Left ventricle myocardium inferior (tissue), 1 donor: ENCODE measurements at places on chromosomes 4 and X.

- DNase-seq = no peak
These were observed 32.8 kb upstream of the MAGEA4 start for GRCh38 chrX:151879856-151880255.

DNA sequence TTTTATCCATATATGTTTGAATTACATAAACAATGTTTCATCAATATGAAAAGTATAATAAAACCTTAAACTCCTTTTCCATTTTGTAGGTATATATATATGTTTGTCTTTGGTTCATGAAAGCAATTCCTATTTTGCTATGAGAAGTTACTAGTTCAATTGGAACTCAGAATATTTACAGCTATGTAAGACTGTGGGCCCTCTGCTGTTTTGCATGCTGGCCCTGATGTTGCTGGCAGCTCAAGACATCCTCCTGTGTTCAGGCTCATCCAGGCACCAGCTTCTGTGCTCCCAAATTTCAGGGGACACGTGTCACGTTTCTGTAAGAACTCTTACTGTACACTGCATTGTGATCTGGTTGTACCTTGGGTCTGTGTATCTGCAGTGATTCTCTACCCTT is 38.7 kb upstream of the OTUD4 start:
- no peak for DNase-seq

- no peak for DNase-seq
These were observed 487.6 kb downstream of the GRXCR1 start for GRCh38 chr4:43380093-43380492.

- DNase-seq = no peak
These were observed 321.7 kb downstream of the DHX15 start for GRCh38 chr4:24262616-24263015.

GRCh38 chrX:120617996-120618630 is 11.7 kb downstream of the C1GALT1C1 start:
- DNase-seq = no peak

- no peak for DNase-seq
These were observed 39.4 kb upstream of the AFAP1 start for GRCh38 chr4:7978907-7979651.

- no peak for DNase-seq
These were observed 1583.3 kb downstream of the STIM2 start for GRCh38 chr4:28443801-28444412.

DNA sequence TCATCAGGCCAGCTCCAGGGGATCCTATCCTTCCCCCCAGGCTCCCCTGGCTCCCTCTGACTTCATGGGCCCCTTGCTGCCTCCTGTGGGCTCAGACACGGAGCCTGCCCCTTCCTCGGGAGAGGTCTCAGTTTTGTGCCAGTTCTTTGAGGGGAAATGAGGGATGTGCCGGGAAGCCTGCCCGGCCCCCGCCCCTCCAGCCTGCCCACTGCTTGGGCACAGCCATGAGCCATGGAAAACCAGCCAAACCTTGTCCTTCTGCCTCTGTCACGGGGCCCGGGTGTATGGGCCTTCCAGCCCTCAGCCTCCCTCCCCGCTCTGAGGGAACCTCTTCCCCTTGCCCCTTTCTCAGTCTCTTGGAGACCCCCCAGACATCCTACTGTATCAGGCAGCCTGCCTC is 6.8 kb downstream of the BGN start:
- no peak for DNase-seq

- peak; percentile 68 for DNase-seq
These were observed 169.0 kb upstream of the BCOR start for GRCh38 chrX:40266490-40267333.

DNA sequence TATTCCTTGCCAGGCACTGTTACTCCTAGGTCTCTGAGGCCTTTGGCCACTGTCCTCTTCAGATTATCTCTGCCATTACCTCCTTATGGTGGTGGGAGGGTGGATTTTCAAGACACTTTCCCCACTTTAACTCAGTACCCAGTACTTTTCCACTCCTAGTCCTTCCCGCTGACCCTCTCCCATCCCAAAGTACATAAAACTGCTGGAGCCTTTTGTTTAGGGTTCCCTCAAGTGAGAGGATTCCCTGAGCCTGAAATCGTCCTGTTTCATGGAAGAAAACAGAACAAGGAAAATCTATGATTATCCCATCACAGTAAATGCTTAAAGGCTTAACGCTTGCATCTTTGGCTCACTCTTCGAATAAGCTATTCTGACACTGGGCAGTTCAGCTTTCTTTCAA is 1742.5 kb upstream of the ADGRL3 start:
- DNase-seq = no peak

DNA sequence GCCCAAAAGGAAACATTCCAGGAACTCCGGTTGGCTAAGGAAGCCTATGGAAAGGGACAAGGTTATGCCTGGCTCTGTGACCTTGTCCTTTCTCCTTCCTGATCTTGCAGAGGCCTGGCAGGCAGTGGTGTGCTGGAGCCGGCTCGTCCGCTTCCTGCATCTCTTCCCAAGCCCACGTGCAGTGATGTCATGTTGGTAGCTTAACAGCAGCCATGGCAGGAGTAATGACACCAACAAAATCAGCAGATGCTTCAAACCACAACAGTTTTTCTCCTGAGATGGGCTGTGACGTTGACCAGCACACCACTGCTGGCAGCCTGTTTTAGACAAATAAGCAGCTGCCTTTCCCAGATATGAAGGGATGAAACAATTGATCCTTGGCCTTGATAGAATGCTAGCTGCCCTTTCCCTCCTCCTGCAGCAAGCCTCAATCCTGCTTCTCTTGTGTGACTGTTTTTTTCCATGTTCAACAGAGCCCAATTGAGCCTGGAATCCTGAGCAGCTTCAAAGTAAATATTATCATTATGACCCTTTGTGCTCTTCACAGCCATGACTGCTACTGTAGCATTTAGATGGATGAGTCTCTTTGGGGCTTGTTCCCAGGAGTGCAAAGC is 23.4 kb downstream of the SEPTIN6 start:
- no peak for DNase-seq

- DNase-seq = no peak
These were observed 21.2 kb downstream of the AFF1 start for GRCh38 chr4:86955888-86956451.

- DNase-seq = no peak
These were observed 8.9 kb upstream of the CCNG2 start for GRCh38 chr4:77148078-77148477.

- DNase-seq = peak; percentile 42
These were observed at the start of gene TCEAL9 for GRCh38 chrX:103356130-103356798. TCEAL9 (plus strand) TSS chrX:103356506; CDS start chrX:103357685, 1,179 bp downstream.

GRCh38 chr4:113050371-113050755 is 910 bp downstream of the ANK2 start:
- no peak for DNase-seq

GRCh38 chrX:26672571-26672970 is 456.6 kb downstream of the MAGEB5 start:
- DNase-seq = no peak

GRCh38 chr4:154506253-154506652 is 14.7 kb upstream of the DCHS2 start:
- DNase-seq = no peak

DNA sequence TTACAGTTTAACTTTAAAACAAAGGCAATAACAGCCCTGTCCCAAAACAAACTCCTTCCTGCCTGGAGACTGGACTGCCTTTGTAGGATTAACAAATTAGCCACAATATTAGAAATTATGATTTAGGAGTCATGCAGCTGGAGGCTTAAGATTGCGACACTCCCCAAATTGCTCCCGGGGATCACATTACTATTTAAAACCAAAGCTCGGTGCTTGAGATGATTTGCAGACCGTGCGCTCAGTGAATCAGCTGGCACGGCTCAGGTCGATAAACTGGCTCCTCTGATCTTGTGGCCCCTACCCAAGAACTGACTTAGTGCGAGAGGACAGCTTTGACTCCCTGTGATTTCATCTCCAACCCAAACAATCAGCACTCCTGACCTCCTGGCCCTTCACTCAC is 829.3 kb downstream of the NLGN4X start:
- no peak for DNase-seq

DNA sequence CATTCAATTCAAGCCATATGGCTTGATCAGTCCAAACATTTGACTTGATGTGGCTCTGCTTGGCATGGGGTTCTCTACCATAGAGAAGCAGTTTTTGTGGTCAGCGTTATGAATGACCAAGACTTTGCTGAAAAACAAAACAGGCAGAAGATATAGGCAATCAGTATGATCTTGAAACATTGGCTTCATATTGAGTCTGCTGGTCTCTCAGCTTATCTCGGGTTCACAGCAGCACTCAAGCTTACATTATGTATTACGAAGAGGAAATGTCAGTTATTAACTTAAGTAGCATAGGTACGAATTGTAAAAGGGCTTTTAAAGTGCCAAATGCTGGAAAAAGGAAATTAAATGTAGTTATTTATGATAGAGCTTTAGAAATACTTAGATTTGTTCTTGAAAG is 99.0 kb downstream of the AFF2 start:
- DNase-seq = no peak

DNA sequence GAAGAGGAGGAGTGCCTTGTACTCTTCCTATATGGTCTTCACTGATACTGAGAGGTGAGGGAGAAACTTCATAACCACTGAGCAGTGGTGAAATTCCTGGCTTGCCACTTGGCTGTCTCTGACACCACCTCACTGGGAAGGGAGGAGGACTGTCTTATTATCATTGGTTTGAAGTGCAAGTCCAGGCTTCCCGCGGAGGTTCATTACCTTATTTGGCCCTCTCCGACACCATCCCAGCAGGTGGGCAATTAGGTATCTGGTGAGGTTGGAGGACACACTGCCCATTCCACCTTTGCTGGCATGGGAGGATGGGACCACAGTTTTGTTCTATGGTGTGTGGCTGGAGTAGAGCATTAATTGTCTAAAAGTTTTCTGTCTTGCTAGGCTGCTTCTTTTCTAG is 206.1 kb downstream of the LHFPL1 start:
- no peak for DNase-seq

DNA sequence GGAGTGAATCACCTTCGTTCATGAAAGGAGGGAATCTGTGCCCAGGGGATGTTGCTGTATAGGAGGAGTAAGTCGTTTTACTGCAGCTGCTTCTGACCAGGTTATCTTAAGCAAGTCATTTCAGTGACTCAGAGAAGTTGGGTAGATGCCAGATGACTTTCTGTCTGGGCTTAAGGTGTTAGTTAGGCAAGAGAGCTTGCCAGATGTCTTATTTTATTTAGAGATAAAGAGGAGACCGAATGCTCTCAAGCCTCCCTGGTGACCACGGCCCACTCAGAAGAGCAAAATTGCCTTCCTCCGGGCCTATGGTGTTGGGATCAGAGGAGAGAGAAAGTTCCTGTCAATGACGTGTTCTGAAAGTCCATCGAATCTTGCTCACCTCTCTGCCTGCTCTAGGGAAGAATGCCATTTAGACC is 16.3 kb upstream of the ZNF827 start:
- DNase-seq = no peak

- DNase-seq = no peak
These were observed 89.6 kb downstream of the KCNIP4 start for GRCh38 chr4:21858971-21859370.

- DNase-seq = no peak
These were observed 41.8 kb downstream of the RPS6KA3 start for GRCh38 chrX:20224814-20225487.

GRCh38 chrX:64850371-64851082 is 125.7 kb downstream of the ZC4H2 start:
- DNase-seq = no peak

DNA sequence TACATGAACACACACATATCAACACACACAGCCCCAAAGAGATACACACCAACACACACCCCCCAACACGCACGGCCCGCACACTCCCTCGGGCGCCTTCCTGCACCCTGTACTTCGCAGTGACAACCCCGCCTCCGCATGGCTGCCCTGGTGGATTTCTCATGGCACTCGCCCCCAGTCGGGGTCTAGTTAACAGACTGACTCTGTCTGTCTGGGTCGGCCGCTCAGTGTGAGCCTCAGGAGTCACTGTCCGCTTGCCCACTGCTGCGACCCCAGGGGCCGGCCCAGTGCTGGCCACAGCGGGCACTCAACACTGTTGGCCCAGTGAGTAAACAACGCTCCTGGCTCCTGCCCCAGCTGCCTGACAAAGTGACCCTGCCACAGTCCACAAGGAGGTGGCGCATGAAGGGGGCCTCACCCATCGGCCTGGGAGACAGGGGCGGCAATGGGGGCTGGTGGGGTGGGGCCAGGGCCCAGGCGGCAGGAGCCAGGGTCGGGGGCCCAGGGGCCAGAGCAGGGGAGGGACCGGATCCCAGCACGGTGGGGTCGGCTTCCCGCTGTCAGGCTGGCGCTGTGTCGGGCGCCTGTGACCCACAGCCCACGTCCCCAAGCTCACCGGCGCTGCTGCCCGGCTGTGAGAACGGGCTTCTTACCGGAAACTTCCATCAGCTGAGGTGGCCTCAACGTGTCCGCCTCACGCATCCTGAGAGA is 40.2 kb upstream of the MAN2B2 start:
- no peak for DNase-seq

DNA sequence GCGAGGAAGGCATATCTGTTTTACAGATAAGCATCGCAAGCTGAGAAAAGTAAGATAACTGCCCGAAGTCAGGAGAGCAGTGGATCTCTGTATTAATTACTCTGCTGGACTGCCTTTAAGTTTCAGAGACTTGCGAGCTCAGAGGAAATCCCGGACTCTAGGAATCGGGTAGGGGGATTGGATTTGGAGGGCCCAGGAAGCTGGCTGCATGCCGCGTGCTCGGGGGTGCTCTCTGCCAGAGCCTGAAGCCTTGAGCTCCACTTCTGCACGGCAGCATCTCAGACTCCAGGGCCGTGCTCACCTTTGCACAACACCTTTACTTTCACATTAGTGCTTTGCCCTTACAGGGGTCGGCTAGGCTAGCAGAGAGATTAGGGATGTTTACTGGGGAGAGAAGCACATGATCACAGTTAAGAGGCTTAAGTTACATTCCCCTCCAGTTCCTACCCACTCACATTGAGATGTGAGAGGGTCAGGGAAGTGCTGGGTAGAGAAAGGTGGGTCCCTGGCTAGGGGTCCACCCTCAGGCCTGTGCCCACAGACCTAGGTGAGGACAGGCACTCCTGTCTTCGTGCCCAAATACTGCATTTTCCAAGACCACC is 57.0 kb downstream of the TRIML1 start:
- DNase-seq = no peak

GRCh38 chr4:24917076-24917856 is 4.4 kb upstream of the CCDC149 start:
- DNase-seq = no peak

DNA sequence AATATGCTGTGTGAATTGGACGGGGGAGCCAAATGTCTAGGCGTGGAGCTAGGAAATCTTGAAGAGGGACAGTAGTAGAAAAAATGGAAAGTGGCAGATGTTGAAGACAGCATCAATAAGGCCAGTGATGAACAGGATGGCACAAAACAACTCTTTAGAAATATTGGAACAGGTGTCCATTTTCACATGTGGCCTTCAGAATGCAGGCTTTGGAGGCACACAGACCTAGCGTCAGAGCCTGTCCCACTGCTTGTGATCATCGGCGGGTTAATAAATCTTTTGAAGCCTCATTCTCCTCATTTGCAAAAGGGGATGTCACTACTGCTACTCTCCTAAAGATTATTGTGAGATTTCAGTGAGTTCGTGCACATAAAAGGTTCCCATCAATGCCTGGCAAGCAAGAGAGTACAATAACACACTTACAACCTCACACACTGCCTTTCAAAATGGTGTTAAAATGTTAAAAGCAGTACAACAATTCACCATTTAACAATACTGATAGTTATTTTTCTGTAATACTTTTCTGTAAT is 2.4 kb downstream of the PDLIM3 start:
- DNase-seq = no peak
